ENCODE measurements at places on chromosomes 1 and 21.
A peak's percentile ranks its signal among the peaks of the same experiment; 100 is the strongest.

GRCh38 chr21:39812983-39813382, 54.3 kb upstream of the PCP4 start:
- DNase-seq = no peak

- peak; percentile 44 for DNase-seq
Observed at GRCh38 chr1:66739401-66740157, 12.7 kb upstream of the DYNLT5 start.

- no peak for DNase-seq
Observed at GRCh38 chr1:205435578-205436573, 14.0 kb upstream of the LEMD1 start.

DNA sequence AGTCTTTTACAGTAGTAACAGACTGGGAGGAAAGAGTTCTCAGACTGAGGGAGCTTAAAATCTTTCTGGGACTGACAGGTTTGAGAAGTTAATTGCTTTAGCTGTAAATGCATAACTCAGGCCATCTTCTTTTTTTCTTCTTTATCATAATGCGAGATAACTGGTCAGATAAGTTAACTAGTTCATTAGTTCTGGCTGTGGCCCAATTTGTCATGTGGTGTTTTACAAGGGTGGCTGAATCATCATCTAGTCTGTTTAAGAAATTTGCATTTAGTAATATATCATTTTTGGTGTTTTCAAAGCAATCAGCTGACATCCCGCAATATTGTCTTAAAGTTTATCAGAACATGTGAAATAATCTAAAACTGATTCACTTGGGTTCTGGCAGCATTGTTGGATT, 14.0 kb downstream of the HSD3B2 start:
- no peak for DNase-seq

- DNase-seq = no peak
Observed at GRCh38 chr1:34213956-34214355, 37.2 kb downstream of the C1orf94 start.

DNA sequence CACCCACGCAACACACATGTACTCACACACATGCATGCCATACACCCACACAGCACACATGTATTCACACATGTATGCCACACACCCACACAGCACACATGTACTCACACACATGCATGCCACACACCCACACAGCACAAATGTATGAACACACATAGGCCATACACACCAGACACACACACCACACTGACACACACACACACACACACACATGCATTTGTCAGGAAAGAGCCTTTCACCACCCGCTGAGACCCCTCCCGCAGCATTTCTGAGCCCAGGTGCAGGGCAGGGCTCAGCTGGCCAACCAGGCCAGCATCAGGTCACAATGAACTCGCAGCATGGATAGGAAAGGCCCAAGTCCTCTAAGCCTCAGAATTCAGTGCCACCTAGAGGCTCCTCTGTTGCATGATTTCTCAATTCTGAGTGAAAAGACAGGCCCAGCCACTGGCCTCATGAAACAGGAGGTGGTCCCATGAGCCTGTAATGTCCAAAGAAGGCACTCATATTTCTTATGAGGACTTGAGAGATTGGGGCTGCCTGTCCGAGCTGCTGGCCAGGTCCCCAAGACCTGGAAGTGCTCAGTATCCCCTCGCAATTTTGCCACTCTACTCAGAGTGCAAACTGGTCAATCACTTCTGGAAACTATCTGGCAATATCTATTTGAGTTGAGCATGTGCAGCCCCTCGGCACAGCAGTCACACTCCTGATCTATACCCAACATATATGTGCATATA, 57.3 kb downstream of the PSMG1 start:
- peak; percentile 33 for DNase-seq

- no peak for DNase-seq
Observed at GRCh38 chr21:41482301-41482700, 25.7 kb downstream of the TMPRSS2 start.

GRCh38 chr1:94020764-94021579, 100.0 kb downstream of the ABCA4 start:
- no peak for DNase-seq

DNA sequence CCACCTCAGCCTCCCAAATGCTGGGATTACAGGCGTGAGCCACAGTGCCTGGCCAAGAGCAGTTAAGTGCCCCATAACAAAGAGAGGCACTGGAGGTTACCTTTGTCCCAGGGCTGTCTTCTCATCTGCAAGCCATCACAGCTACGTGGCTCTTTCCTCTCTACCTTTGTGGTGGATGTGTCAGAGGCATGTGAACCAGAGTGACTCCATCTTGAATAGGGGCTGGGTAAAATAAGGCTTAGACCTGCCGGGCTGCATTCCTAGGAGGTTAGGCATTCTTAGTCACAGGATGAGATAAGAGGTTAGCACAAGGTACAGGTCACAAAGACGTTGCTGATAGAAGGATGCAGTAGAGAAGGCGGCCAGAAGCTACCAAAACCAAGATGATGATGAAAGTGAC, 59.4 kb upstream of the POU2F1 start:
- DNase-seq = no peak

DNA sequence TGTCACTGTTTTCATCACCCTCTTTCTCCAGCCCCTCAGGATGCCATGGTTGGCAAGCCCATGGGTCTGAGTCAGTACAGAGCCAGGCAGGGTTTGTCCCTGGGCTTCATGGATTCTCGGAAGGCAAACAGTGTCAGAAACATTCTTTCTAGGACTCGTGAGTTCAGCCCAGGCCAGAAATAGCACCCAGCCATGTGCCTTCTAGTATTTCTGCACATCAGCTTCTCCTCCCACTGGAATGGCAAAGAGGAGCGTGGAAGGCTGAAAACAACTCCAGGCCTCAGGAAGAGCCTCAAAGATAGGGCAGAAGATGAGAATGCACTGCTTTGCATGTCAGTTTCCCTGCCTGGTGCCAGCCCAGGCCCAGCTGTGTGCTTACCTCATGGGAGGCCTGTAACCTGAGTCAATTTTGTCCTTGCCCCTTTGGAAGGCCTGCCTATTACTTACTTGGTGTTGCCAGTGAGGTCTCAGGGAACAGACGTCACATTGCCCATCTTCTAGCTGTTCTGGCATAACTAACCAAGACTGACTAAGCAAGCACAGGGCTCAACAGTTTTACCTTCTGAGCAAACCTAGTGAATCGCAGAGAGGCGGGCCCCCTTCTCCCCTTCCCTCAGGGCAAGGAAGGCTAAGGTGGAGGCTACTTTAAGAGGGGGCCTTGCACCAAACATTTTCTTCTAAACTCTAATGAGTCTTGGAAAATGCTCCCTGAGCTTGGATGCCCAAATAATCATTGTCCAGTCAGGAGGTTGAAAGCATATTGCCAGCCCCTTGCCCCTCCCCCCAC, 42.4 kb downstream of the GLUL start:
- DNase-seq = no peak

GRCh38 chr1:147246910-147247655, 4.6 kb downstream of the CHD1L start:
- DNase-seq = peak; percentile 10

- DNase-seq = no peak
Observed at GRCh38 chr1:109557520-109557919, 9.1 kb downstream of the GNAI3 start.

GRCh38 chr1:62794053-62794452, 10.1 kb downstream of the ATG4C start:
- DNase-seq = no peak

GRCh38 chr1:153478047-153478691, 17.7 kb upstream of the S100A7 start:
- DNase-seq = no peak

DNA sequence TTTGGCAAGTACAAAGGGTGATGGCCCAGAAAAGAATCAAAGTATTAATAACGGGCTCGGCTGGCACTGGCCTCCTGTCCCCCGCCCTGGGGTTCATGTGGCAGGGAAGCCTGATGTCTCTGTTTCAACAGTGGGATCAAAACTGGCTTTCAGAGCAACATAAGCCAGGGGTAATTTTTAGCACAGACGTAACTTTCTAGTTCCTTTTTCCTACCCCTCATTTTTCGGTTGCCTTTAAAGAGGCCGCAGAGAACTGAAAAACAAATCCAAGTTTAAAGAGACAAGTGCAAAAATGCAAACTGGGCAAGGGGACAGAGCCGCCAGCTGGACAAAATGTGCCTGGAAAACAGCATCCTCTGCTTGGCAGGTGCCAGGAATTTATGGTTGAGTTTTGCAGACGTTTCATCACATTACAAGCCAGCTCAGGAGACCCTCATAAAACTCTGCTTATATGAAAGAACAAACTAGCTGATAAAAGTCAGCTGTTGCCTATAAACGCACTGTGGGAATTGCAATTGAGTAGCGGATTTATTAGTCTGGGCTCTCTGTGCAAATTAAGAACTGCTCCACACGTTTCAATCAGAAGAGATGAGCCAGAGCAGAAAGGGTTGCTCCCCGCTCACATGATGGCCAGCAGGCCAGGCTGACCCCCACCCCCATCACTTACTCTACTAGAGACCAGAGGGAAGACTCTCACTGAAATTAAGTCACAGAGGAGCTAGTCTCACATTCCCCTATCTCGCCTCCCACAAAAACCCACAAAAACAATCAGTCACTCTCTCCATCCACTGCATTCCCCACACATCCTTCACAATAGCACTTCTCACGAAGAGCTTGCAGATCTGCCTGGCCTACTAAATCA, 15.8 kb upstream of the CDCA8 start:
- DNase-seq = peak; percentile 77

- peak; percentile 93 for DNase-seq
Observed at GRCh38 chr1:38815903-38816627, 43.5 kb downstream of the RRAGC start.

GRCh38 chr1:235336903-235337302, 8.5 kb downstream of the GGPS1 start:
- DNase-seq = no peak

DNA sequence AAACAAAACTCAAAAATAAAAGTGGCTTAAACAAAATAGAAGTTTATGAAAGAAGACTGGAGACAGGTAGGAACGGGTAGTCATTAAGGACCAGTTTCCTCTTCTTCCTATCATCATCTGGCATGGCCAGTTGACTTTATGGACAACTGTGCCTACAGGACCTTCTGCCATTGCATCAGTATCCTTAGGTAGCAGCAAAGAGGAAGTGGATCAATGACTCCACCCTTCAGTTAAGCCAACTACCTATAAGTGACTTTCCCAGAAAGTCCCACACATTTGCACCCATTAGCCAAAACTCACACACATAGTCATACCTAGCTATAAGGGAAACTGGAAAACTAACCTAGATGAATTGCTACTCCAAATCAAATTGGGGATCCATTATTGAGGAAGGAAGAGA, 51.7 kb downstream of the RASAL2 start:
- DNase-seq = no peak

DNA sequence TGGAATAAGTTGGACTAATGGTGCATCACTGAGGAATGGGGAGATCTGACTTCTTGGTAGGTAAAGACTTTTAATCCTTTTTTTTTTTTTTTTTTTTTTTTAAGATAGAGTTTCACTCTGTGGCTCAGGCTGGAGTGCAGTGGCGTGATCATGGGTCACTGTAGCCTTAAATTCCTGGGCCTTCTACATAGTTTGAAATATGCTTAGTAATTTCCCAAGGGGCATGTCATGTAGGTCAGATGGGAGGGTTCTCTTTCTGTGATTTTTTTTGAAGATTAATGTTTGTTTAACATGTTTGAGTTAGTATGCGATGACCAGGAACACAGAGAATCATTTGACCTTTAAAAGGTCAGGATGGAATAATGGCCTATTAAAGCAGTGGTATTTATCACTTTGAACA, 129.1 kb downstream of the S1PR1 start:
- no peak for DNase-seq

- DNase-seq = peak; percentile 46
Observed at GRCh38 chr1:207863893-207864535, 46.9 kb downstream of the CD34 start.

- DNase-seq = no peak
Observed at GRCh38 chr1:109661391-109661790, 5.5 kb downstream of the GSTM4 start.

- no peak for DNase-seq
Observed at GRCh38 chr1:204172404-204173029, 6.4 kb upstream of the REN start.

GRCh38 chr1:24897263-24898151, 32.6 kb downstream of the RUNX3 start:
- DNase-seq = no peak

- DNase-seq = no peak
Observed at GRCh38 chr1:46003315-46003714, 129.1 kb downstream of the PIK3R3 start.

DNA sequence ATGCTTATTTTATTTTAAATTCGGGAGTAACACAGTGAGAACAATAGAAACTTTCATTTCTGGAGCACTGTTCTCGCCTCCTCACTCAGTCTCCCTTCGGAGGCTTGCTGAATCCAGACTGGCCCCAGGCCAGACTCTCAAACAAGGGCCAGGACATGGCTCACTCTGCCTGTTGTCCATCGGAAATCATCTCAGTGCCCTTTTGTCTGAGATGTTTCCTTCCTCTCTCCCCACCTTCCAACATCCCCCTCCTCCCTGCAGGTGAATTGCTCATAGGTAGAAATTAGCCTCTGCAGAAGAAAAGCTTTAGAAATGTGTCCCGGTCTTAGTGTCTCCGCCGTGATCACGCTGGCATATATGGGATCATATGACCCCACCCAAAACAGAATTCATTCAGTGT, 55.2 kb downstream of the ERG start:
- no peak for DNase-seq

DNA sequence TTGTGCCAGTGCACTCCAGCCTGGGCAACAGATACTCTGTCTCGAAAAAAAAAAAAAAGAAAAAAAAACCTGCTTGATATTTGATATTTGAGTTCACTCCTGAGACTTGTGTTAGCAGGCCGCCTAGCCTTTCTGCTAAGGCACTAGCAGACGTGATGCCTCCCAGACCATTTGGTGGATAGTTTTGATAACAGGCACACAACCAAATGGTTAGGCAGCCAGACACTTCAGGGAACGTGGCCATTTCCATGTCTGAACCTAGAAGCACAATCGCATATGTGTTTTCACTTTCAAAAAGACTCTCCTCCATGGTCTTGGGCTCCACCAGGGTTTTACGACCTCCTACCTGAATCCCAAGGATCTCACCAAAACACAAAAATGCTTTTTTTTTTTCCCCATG, 1319.5 kb downstream of the BRINP3 start:
- no peak for DNase-seq

GRCh38 chr1:42923367-42924081, 35.1 kb downstream of the SLC2A1 start:
- no peak for DNase-seq

DNA sequence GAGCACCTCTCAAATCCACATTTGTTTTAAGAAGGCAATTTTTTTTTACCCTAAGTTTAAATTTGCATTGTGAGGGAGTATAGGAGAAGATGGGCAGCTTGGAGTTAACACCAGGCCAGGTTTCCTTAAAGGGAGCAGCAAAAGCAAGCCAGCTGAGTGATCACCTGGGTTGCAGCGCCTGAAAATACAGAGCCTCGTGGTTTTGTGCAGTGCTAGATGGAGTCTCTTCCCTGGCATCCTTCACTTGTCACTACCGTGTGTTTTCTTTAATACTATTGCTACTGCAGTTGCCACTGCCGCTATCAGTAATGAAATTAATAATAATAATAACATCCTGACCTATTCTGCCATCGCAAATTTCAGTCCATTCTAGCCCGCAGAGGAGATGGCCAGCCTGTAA, 35.2 kb upstream of the VAV3 start:
- no peak for DNase-seq

- no peak for DNase-seq
Observed at GRCh38 chr1:117568999-117569398, 36.8 kb upstream of the TENT5C start.

- no peak for DNase-seq
Observed at GRCh38 chr1:179476484-179476883, 99.3 kb downstream of the NPHS2 start.

GRCh38 chr1:6360117-6360496, 33.5 kb downstream of the ACOT7 start:
- DNase-seq = no peak
